ENCODE measurements at places on chromosomes 6 and 20.

- no peak for DNase-seq
Measured at GRCh38 chr6:167558246-167559177, 233.6 kb downstream of the TTLL2 start.

DNA sequence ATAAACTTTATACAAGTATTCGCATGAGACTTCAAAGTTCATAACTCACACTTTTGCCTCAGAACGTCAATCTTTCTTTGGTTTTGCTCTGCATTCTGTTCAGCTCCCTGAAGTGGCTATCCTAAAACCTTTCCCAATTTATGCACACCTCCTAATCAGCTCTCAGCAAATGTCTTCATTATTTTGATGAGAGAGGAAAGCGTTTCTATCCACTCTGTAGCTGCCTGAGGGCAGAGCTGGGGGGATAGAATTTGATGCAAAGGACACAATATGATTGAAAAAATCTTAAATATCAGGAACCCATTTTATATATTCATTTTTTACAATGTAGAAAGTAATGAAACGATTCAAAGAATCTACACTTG is 66.8 kb downstream of the MOXD1 start:
- no peak for DNase-seq

DNA sequence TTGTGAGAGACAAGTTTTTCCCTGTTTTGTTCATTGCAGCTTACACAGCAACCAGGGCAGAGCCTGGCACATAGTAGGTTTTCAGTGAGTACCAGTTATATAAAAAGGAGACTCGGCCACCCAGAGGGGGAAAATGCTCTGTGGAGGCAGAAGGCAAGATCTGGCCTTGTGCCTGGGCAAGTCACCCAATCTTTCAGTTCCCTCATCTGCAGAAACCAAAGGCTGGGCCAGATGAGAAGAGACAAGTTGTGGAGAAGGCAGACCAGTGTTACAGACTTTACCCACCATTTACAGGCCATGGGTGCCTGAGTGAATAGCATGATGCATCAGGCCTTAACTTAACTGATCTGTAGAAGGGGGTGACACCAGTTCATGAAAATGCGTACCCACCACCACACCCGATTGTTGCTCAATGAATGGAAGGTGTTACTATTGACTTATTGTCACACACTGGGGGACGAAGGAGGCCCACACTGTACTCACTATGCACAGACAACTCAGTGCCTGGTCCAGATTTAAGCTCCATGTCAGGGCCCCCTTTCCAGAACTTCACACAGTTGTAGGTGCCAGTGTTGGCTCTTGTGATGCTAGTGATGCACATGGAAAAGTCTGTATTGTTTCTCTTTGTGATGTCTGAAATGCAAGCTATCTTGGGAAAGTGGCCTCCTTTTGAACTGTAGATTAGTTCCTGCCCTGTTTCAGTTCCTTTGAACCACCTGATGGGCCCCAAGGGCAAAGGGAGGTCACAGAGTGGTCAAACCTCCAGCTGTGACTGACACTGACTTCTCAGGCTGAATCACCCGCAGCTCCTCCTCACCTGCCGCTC is 64.3 kb upstream of the SIRPG start:
- DNase-seq: no peak

- DNase-seq: no peak
Measured at GRCh38 chr20:8370774-8371173, 238.7 kb downstream of the PLCB1 start.

- DNase-seq: no peak
Measured at GRCh38 chr6:70857387-70858077, 99.3 kb downstream of the B3GAT2 start.

DNA sequence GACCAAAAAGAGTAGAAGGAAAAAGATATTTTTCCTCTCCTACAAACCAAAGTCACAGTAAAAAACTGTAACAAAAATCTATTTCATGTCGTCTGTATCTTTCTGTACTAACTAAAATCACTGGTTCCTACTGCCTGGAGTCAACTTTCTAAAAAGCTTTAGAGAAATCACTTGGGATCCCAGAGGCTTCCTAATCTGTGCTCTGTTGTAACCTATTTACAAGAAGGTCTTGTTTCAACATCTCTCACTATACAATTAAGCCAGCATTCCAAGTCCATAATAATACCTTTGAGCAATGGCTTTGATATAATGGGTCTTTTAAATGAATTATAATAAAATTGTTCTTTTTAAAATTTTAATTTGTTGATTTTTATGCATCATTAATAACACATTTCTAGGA is 20.4 kb downstream of the RAB23 start:
- DNase-seq: no peak

DNA sequence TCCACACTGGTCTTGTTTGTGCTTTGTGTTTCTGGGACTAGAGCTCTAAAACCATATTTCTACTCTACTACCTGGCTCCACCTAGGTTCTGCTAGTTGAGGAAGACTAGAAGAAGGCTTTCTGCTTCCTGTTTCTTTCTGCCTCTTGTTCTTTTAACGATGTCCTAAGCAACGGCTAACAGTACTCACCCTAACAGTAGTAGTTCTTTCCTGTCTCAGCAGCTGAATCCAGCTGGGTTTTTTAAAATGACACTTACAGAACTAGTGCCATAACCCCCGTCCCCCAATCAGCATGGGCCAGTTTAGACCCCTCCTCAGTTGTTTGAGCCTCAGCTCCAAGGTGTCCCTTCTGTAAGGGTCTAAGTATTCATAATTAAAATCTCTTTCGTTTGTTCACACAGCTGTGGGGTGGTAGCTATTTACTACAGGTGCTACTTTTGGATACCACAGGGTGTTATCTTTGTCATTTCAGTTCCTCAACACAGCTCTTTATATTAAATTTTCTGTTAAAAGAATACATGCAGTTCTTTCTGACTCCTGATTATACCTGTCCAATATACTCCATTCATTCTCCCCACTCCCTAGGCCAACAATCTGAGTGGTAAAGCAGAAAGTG is 790.2 kb downstream of the DHX35 start:
- no peak for DNase-seq

DNA sequence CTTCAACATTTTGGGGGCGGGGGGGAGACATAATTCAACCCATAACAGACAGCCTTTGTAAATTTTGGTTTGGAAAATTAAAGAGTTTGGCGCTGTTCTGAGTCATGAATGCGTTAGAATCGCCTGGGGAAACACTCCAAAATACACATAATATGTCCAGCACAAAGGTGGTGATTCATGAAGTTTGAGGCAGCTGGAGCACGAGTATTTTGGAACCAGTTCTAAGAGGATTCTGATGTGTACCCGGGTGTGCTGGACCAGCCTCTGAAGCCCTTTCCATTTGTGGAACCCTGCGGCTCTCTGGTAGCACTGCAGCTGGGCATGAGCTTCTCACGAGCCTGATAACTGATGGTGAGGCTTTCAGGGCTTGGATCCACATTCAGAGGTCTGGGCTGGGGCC is 4.7 kb downstream of the GMPR start:
- no peak for DNase-seq

- no peak for DNase-seq
Measured at GRCh38 chr20:18372296-18372695, 84.0 kb downstream of the ZNF133 start.

DNA sequence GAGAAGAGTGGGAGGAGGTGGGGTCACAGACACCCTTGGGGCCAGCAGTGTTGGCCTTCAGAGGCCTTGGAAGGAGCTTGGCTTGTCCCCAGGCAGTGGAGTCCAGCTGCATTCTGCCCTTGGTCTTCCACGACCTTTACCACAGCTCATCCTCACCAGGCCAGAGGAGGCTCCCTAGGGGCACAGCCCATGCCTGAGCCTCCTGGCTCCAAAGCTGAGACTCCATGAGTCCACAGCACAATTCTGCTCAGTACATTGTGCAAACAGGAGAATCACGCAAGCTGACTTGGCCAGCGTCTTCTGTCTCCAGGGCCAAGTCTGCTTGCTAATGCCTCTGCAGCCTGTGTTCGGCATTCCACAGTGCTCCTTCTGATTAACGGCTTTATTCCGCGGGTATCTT is 337.2 kb downstream of the SMOC2 start:
- DNase-seq: no peak

GRCh38 chr6:56906752-56907151 is 48.2 kb upstream of the BEND6 start:
- DNase-seq: no peak

DNA sequence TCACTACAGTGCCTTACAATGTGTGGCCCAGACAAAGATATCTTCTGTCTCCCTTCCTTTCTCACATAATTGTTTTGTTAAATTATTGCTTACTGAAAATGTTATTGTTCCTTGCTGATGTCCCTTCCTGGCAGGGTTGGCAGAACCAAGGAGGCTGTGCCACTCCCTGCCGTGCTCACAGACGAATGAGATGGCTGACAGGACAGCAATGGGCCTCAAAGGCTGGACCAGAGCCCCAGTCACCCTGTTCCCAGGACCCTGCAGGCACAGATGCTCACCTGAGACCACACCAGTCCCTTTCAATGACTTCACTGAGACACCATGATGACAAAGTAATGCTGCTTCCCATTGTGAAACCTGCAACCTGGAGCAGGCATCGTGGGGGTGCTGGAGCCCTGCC is 375.1 kb downstream of the HACE1 start:
- DNase-seq: no peak

GRCh38 chr6:147787417-147787816 is 278.9 kb downstream of the SAMD5 start:
- no peak for DNase-seq

Data from hematopoietic multipotent progenitor cell treated with erythropoietin and hydrocortisone succinate and interleukin-3 and kit ligand, for 17 days (in vitro differentiated cells).